ENCODE measurements at places on chromosomes 4 and X.

DNA sequence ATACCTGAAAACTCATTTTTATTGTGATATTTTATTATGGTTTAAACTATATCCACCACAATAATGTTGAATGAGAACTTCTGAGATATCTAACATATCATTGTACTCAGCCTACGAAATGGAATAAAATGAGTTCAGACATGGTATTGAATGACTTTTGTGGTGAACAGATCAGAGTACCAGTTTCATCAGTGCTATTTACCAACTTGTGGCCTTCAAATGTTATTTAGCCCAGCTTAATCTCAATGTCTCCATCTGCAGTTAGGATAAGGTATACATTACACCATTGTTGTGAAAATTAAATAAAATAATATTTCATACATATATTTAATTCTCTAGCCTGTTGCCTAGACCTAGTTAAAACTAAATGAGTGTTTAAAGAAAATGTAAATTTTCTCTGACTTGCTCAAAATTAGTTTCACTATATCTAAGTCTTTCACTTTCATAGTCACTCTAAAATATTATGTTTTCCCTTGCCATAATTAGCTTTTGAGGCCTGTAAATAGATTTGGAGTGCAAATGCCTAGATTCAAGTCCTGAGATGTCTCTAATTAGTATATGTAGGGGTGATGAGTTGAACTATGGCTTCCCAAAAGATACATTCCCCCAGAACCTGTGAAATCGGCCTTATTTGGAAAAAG is 594.2 kb downstream of the STPG2 start:
- no peak for DNase-seq

- no peak for DNase-seq
Measured at GRCh38 chr4:168945291-168945690, 64.8 kb downstream of the CBR4 start.

DNA sequence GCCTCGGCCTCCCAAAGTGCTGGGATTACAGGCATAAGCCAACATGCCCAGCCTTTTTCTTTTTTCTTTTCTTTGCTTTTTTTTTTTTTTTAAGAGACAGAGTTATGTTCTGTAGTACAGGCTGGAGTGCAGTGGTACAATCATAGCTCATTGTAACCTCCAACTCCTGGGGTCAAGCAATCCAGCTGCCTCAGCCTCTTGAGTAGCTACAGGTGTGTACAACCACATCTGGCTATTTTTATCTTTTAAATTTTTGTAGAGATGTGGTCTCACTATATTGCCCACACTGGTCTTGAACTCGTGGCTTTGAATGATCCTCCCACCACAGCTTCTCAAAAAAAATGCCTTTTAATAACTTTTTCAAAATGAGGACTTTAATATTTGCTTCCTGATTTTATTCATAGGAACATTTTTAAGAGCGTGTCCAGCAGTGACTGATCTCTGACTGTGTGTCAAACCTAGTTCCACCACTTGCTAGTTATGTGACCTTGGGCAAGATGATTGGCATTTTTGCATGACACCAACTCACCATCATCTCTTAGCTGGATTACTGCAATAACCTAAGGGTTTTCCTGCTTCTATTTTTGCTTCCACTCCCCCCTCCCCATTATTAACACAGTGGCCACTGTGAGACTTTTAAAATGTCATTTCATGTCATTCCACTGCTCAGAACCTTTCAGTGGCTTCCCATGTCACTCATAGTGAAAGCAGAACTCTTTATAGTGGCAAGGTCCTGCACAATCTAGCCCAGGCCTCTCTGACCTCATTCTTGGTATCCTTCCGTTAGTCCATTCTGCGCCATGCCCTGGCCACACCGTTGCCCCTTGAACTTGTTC is 4.5 kb upstream of the TNIP3 start:
- DNase-seq = no peak

GRCh38 chrX:81120936-81121371 is 80.8 kb downstream of the HMGN5 start:
- DNase-seq = no peak

DNA sequence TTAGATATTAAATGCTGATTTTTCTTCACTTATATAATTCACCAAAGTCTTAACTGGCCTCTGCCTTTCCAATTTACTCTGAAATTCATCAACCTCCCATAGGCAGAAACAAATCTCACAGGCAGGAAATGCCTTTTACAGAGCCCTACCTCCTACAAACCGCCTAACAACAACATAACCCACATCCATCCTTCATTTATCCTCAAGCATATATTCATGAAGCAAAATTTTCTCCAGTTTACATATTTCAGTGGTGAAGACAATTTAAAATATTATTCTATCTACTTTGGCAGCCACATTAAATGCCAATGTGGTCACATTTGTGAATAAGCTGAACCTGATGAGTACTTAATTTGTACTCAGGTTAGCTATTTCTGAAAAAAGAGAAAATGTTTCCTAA is 30.3 kb downstream of the SEPSECS start:
- DNase-seq = no peak

- no peak for DNase-seq
Measured at GRCh38 chr4:55879224-55879623, 25.8 kb downstream of the EXOC1 start.

- no peak for DNase-seq
Measured at GRCh38 chrX:41022566-41022965, 62.7 kb upstream of the USP9X start.

- DNase-seq = no peak
Measured at GRCh38 chrX:74514384-74514783, 93.1 kb downstream of the SLC16A2 start.

DNA sequence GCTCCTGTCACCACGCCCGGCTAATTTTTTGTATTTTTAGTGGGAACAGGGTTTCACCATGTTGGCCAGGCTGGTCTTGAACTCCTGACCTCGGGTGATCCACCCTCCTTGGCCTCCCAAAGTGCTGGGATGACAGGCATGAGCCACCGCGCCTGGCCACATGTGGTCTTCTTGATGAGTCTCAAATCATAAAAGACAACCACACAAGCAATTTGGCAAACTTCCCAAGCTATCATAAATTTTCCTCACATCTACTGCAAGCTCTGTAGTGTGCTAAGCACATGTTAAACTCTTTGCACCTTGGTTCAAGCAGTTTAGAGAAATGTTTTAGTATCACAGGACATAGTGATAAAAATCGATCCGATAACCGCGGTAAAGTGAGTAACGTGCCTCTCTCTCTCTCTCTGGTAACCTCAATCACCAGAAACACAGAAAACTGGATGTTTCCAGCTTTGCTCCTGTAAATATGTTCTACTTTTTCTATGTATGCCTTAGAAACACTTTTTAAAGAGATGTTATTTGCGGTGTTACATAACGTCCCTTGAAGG is 256.8 kb downstream of the DHRSX start:
- no peak for DNase-seq

- DNase-seq = no peak
Measured at GRCh38 chr4:123638834-123639233, 242.2 kb downstream of the SPRY1 start.

GRCh38 chr4:185966997-185967775 is 101.8 kb upstream of the TLR3 start:
- no peak for DNase-seq

DNA sequence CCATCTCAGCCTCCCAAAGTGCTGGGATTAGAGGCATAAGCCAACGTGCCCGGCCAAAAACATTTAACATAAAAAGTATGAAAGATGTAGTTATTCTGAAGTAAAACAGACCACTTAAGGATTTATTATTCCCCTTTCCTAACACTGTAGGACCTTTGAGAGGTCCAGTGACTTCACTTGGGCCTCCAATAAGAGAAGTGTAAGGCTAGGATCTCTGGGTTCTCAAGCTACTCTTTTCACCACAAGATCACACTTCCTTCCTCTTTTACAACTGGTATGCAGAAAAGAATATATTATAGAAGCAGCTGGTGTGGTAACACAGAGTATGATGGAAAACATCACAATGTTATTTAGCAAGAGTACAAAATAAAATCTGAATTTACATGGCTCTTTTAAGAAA is 30.2 kb upstream of the CCNG2 start:
- no peak for DNase-seq

GRCh38 chr4:5870701-5871100 is 22.2 kb downstream of the CRMP1 start:
- DNase-seq = no peak

DNA sequence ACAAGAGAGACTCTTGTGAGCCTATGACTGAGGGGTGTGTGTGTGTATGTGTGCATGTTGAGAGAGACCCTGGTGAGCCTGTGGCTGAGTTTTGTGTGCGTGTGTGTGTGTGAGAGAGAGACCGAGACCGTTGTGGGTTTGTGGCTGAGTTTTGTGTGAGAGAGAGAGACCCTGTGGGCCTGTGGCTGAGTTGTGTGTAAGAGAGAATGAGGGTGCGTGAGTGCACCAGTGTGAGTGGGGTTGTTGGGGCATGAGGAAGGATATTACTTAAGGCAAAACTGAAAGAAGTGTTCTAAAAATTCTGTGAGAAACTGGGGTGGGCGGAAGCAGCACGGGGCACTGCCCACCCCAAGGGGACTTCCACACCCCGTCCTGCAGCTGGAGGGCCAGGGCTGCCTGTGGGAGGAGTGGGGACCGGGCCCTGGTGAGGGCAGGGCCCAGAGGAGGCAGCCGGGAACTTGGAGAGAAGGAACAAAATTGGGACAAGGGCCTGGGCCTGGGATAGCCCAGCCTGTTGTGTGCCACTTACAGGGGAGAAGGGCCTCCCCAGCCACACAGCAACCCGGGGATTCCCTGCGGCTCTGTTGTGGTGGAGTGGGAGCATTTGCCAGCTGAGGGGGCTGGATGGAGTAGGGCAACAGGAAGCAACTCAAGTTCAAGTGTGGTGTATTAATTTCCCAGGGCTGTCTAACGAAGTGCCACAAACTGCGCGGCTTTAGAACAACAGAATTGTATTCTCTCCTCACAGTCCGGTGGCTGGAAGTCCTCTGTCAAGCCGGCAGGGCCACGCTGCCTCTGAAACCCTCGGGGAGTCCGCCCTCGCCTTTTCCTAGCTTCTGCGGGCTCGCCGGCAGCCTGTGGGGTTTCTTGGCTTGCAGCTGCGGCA is 22.1 kb downstream of the TMEM131L start:
- peak; percentile 92 for DNase-seq

- DNase-seq = no peak
Measured at GRCh38 chrX:7941390-7942042, 14.3 kb upstream of the PNPLA4 start.

GRCh38 chr4:80806472-80806871 is 224.0 kb upstream of the BMP3 start:
- DNase-seq = no peak

GRCh38 chr4:109959195-109959594 is 46.5 kb downstream of the EGF start:
- no peak for DNase-seq

- DNase-seq = no peak
Measured at GRCh38 chrX:31355206-31355955, 283.5 kb upstream of the FTHL17 start.

- DNase-seq = no peak
Measured at GRCh38 chr4:21177871-21178270, 477.6 kb downstream of the PACRGL start.

DNA sequence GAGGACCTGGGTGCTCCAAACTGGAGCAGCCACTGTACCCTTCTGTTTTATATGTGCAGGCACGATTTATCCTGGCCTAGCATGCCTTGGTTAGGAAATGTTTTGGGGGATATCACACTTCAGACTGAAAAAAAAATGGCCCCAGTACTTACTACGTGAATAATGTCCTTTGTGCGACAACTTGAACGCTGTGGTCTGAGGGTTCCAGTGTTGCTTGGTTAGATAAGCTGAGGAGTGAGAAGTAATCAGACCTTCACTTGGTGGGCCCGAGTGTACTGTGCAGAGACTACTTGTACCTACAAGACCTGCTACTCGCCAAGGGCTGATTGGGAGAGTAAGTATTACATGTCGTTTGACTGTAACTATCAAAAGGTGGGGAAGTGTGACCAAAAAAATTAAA is 678 bp downstream of the DNAAF6 start:
- DNase-seq = no peak

All from activated CD8-positive, alpha-beta memory T cell treated with anti-CD3 and anti-CD28 coated beads for 24 hours (primary cell).